ENCODE measurements at places on chromosomes 2 and 18. TPM values are rescaled to one million over a fixed set of nuclear protein-coding genes. Genes with fewer than 3 reads are reported as not detected.

GRCh38 chr2:74440378-74441169 is 1.2 kb downstream of the RTKN start:
- DNase-seq = peak; percentile 78

DNA sequence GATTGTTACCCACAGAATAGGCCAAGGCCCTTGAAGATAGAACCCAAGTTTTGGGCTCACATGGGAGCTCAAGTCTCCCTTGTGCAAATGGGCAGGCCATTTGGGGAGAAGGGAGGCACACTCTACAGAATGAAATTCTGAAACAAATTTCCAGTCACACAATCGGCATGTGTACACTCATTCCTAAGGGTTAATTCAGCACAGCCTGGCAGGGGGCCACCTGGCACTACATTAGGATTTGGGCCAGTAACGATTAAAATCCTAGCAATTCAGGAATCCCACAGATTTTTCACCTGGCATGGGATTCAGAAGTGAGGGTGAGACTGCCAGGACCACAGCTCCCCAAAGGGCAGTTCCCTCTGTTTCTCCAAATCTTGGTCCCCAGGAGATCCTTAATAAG is 46.4 kb downstream of the BMP10 start:
- DNase-seq = peak; percentile 52

- no peak for DNase-seq
Measured at GRCh38 chr2:107430596-107431266, 396.0 kb upstream of the RGPD4 start.

The DUSP19 gene
- total RNA-seq = 5.1 TPM

DNA sequence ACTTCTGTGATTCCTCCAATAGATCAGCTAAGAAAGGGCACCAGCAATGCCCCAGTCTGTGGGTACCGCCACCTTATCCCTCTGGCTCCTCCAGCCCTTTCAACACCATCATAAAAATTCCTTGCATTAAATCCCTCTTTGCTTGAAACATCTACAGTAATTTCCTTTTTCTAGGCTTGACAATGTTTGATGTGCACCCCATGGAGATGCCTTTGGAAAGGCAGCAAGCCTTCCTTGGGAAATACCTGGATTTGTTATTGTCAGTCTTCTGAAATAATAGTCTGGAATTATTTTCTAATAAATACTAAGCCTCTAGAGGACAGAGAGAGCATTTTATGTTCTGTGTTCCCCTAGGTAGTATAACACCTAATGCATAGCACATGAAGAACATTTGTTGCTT is 46.1 kb downstream of the NCKAP5 start:
- no peak for DNase-seq

DNA sequence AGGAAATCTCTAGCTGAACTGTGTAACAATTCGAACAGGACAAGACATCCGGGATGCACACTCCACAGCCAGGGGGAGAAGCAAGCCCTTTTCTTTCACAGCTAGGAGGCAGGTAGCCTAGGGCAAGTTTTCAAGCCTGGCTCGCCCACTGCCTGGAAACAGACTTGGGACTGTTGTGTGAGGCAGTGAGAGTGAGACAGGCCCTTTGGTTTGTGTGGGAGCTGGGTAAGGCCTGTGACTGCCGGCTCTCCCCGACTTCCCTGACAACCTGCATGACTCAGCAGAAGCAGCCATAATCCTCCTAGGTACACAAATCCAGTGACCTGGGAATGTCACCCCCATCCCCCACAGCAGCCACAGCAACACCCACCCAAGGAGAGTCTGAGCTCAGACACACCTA is 179.7 kb downstream of the WDPCP start:
- no peak for DNase-seq

- no peak for DNase-seq
Measured at GRCh38 chr2:237643582-237644380, 16.4 kb downstream of the LRRFIP1 start.

The LYG2 gene
- total RNA-seq = not detected

DNA sequence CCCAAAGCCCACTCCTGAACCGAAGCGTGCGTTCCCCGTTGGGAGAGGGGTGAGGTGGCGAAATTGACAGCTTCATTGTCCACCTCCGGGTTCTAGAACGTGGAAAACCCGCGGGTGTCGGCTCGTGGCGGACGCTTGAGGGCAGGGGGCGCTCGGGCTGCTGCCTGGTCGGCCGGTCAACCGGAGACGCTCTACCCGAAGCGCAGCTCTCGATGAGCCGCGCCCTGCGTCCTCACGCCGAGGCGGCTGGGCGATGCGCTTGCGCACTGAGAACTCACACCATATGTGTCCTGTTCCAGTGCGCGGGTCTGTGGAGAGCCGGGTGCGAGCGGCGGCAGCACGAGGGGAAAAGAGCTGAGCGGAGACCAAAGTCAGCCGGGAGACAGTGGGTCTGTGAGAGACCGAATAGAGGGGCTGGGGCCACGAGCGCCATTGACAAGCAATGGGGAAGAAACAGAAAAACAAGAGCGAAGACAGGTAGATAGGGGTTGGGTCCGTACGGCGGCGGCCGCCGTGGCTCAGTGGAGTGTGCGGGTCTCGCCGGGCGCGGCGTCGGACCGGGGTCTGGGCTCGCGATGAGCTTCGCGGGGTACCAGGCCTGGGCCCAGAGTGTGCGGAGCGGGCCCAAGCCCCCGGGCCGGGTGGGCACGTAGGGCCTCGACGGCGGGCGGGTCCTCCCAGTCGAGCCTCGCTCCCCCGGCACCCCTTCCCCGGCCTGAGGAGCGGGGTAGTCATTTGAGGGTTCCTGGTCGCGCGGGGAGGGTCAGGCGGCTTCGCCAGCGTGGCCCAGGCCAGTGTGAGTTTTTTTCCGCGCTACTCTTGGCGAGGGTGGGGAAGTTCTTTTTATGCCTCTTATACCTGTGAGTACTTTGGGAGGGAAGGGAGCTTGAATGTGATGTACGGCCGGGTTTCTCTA is at the start of gene EIF5B:
Gene EIF5B (plus strand): TSS at position 277 of the 916 bp plus-strand sequence. CDS start 166 bp downstream, at position 443.
- DNase-seq = peak; percentile 96

- DNase-seq = no peak
Measured at GRCh38 chr2:51960841-51961335, 929.0 kb upstream of the NRXN1 start.

GRCh38 chr2:124193706-124194105 is 168.6 kb downstream of the CNTNAP5 start:
- DNase-seq = no peak

The EPHA4 gene
- total RNA-seq = 2.7 TPM

DNA sequence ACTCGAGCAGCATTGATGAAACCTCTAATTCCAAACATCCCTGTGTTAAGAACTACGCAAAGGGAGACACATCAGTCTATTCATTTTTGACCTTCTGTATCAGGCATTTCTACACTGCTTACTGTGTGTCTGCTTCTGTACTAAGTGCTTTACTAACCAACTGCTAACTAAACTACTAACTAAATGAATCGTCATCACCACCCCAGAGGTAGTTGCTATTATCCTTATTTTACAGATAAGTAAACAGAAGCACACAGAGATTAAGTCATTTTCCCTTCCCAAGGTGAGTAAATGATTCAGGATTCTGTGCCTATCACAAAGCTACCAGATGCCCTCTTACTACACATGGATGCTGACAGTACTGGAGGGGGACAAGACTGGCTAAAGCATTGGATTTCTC is 284.1 kb downstream of the AGPS start:
- no peak for DNase-seq

- DNase-seq = no peak
Measured at GRCh38 chr2:97935719-97936161, 60.0 kb downstream of the TMEM131 start.

DNA sequence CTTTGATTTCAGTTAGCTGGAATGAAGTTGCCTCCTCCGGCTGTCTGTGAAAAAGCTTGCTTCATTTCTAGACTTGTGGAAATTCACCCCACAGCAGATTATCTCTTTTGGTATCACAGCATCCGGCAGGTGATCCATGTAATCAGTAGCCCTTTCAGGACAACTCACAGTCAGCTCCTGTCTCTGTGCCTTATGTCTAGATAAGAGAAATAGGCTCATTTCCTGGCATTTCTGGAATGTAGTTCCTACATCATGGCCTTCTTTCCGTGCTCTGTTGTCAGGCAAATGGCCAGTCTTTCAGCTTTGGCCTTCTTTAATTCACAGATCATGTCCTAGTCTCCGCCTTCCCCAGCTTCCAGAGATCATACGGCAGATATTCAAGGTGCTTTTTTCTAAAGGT is 455.4 kb downstream of the NUP35 start:
- no peak for DNase-seq

The RUFY4 gene
- not detected for total RNA-seq

DNA sequence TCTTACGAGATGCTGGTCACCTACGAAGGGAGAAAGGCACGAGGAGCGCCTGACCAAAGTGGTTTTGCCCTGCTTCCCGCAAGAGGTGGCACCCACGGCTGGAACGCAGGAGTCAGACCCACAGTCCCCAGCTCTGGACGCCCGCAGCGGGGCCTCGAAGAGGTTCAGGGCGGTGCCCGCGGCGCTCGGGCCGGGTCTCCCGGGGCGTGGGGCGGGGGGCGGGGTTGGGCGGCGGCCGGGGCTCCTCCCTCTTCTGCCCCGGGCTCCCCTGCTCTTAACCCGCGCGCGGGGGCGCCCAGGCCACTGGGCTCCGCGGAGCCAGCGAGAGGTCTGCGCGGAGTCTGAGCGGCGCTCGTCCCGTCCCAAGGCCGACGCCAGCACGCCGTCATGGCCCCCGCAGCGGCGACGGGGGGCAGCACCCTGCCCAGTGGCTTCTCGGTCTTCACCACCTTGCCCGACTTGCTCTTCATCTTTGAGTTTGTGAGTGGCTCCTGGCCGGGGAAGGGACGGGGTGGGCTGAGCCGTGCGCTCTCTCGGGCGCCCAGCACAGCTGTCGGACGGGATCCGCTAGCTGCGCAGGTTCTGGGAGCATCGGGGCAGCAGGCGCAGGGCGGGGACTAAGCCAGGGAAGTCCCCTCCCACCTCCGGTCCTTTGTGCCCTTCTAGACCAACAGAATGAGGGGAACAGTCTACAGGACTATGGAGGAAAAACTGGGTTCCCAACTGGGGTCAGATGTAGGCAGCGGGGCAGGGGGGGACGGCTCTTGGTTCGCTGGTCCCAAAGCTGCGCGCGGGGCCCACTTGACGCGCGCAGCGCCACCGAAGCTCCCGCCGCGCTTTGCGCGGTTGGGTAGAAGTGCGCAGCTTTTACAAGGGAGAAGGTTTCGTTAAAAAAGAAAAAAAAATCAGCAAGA is at the start of gene MAL:
Gene MAL (plus strand): TSS at position 303 of the 914 bp plus-strand sequence. CDS start 85 bp downstream, at position 388.
- no peak for DNase-seq

The PARD3B gene
- 10.6 TPM for total RNA-seq

DNA sequence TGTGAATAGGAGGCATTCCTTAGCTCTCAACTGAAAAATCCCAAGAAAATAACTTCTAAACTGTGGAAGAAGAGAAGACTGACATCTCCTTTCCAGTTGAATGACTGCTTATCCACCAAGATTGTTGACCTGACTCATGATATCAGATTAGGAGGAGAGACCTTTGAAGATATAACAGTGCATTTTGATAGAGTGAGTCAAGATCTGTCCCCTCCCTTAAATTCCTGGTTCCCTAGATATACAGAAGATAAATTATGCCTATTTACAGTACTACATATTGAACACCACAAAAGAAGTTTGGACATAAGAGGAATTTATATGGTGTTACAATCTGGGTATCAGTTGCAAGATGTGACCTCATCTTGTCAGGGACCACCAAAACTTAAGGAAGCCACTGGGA is 285.3 kb upstream of the ZSWIM2 start:
- DNase-seq = no peak

DNA sequence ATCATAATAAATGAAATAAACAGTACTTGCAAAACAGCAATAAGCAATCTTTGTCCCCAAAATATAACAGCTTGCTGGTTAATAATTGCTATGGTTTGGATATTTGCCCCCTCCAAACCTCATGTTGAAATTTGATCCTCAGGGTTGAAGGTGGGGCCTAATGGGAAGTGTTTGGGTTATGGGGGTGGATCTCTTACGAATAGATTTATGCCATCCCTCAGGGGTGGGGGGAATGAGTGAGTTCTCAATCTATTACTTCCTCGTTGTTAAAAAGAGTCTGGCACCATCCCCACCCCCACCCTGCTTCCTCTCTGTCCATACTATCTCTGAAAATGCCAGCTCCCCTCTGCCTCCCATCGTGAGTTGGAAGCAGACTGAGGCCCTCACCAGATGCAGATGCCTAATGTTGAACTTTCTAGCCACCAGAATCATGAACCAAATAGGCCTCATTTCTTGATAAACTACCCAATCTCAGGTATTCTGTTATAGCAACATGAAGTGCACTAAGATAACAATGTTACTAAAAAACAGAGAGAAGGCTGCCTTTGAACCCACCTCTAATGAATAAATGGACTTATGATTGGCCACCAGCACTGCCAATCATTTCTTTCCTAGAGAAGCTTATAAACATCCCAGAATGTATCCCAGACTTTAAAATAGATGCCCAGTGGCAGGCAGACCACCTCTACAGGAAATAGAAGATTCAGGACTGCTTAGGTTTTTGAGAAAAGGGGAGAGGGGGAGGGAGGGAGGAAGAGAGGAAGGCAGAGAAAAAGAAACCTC is 90.1 kb downstream of the ALPK2 start:
- no peak for DNase-seq

The DNPEP gene
- total RNA-seq = 25.5 TPM

- no peak for DNase-seq
Measured at GRCh38 chr2:119301413-119301812, 65.2 kb downstream of the C2orf76 start.

DNA sequence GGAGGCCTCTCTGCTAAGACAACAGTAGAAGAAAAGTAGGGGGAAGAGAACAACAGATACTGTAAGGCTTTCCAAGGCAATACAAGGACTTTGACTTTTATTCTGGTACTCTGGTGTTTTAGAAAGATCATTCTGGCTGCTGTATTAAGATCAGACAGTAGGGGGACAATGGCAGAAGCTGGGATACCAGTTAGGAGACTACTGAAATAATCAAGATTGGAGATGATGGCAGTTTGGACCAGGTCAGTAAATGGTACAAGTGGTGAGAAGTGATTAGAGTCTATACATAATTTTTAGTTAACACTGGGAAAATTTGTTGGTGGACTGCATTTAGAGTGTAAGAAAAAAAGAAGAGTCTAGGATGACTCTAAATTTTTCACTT is 139.7 kb downstream of the ROCK1 start:
- no peak for DNase-seq

All from SJSA1 (cell line).